ENCODE measurements at places on chromosomes 6 and 20.

DNA sequence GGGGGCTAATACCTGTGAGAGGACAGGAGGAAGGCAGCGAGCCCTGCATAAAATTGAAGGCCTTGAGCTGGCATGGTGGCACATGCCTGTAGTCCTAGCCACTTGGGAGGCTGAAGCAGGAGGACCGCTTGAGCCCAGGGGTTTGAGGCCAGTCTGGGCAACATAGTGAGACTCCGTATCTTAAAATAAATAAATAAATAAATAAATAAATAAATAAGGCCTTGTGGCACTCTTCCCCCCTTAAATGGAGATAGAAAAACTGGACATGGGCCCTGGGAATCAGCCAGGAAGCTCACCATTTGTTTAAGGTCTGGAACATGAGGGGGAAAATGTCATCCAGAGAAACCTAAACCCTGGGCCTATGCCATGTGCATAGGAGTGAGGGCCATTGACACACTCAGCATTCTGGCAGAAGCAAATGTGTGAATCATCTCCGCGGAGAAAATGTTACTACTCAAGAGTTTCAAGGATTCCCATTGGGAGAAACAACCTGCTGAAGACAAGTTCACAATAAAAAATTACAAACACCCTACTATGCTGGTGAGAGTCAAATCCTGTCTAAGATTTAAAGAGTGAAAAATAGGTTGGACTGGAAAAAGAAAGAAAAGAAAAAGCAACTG, 51.9 kb upstream of the UBR2 start:
- H3K27me3 ChIP-seq: peaks cover 3% of the 10 kb centered on the region
- DNase-seq: no peak
- H3K4me1 ChIP-seq: no peaks in the 10 kb centered on the region
- H3K4me3 ChIP-seq: no peak overlapping the region

DNA sequence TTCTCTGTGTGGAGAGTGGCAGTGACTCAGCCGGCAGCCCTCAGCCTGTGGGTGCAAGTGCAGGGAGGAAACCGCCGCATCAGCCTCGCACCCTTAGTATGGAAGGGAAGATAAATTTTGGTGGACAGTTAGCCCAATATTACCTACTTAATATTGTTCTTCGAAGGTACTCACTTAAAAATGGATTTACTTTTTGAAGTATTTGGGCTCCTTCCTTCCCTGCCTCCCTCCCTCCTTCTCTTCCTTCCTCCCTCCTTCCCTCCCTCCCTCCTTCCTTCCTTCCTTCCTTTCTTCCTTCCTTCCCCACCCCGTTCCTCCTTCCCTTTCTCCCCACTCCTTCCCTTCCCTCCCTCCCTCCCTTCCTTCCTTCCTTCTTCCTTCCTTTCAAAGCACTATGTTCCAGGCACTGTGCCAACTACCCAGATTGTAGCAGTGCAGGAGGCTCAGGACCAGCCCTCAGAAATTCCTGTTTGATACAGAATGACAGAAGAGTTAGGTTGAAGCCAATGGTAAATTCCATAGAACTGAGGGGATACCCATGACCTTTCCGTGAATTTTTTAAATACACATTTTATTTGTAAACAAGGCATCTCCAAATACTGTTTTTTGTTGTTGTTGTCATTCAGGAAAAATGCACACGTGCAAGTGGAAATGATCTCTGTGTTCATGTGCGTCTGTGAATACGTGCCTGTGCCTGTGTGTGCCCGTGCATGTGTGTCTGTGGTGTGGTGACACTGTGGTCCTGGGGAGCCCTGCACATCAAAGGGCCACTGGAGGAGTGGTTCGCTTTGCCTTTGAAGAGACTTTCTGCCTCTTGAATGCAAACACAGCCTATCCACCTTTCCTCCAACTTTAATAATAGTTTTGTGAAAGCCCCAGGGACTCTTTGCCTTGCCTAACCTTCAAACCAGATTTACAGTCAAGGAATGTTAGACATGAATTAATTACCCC, 141.7 kb downstream of the EDN3 start:
- H3K4me1 ChIP-seq: no peaks in the 10 kb centered on the region
- no peak overlapping the region for H3K4me3 ChIP-seq
- no peaks in the 10 kb centered on the region for H3K36me3 ChIP-seq
- H3K27me3 ChIP-seq: peaks cover 47% of the 10 kb centered on the region

GRCh38 chr20:49028684-49029083, 17.4 kb upstream of the CSE1L start:
- DNase-seq: no peak
- H3K4me3 ChIP-seq: no peak overlapping the region

GRCh38 chr6:7703148-7703680, 22.7 kb upstream of the BMP6 start:
- peaks cover 4% of the 10 kb centered on the region for H3K4me1 ChIP-seq
- H3K27ac ChIP-seq: no peak overlapping the region
- no peak overlapping the region for H3K4me3 ChIP-seq
- no peak for DNase-seq
- H3K27me3 ChIP-seq: peaks cover 16% of the 10 kb centered on the region

- H3K27ac ChIP-seq: no peak overlapping the region
- H3K36me3 ChIP-seq: no peaks in the 10 kb centered on the region
- H3K4me3 ChIP-seq: no peak overlapping the region
- H3K27me3 ChIP-seq: no peaks in the 10 kb centered on the region
- H3K4me1 ChIP-seq: peaks cover 2% of the 10 kb centered on the region
- no peak for DNase-seq
Measured at GRCh38 chr6:161443848-161444247, 170.0 kb upstream of the AGPAT4 start.

GRCh38 chr6:162539321-162539720, 188.2 kb downstream of the PRKN start:
- no peaks in the 10 kb centered on the region for H3K36me3 ChIP-seq
- no peak overlapping the region for H3K4me3 ChIP-seq
- no peaks in the 10 kb centered on the region for H3K4me1 ChIP-seq
- no peak overlapping the region for H3K27ac ChIP-seq
- no peak for DNase-seq
- no peaks in the 10 kb centered on the region for H3K27me3 ChIP-seq

GRCh38 chr20:14885661-14886060, 548.2 kb upstream of the FLRT3 start:
- H3K4me1 ChIP-seq: no peaks in the 10 kb centered on the region
- no peaks in the 10 kb centered on the region for H3K27me3 ChIP-seq
- no peak for DNase-seq
- no peak overlapping the region for H3K4me3 ChIP-seq
- H3K36me3 ChIP-seq: no peaks in the 10 kb centered on the region

GRCh38 chr20:4022386-4023286, 7.3 kb upstream of the RNF24 start:
- H3K4me3 ChIP-seq: no peak overlapping the region
- DNase-seq: no peak
- no peaks in the 10 kb centered on the region for H3K36me3 ChIP-seq
- peak overlapping the region; percentile 33 for H3K27ac ChIP-seq

DNA sequence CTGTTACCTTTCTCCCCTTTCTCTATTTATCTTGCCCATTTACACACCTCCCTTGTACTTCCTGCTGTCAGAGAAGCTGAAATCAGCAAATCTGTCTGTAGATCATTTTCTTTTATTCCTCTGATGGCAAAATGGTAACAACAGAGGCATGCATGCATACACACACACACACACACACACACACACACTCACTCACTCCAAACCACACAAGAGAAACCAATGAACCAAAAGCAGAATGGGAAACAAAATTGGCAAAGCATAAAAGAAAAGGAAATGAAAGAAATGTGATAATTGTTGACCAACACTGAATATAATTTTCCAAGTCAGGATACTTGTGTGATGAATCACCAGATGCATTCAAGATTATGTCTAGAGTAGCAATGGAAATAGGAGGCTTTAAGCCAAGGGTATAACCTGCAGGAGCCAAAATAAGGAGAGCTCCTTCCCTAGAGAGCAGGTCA, 172.4 kb downstream of the PLCB4 start:
- no peak for DNase-seq

- H3K36me3 ChIP-seq: no peaks in the 10 kb centered on the region
- no peak overlapping the region for H3K4me3 ChIP-seq
- H3K4me1 ChIP-seq: no peaks in the 10 kb centered on the region
- DNase-seq: no peak
- H3K27me3 ChIP-seq: no peaks in the 10 kb centered on the region
- no peak overlapping the region for H3K27ac ChIP-seq
Measured at GRCh38 chr6:147453361-147453760, 55.1 kb upstream of the SAMD5 start.

GRCh38 chr6:143060806-143061596, at the start of gene AIG1:
AIG1 (plus strand) TSS chr6:143060889; CDS start chr6:143060926, 37 bp downstream.
- peak within 1 kb of the TSS; percentile 93 for H3K27ac ChIP-seq
- no peaks in the 10 kb centered on the region for H3K36me3 ChIP-seq
- H3K4me1 ChIP-seq: peaks cover 28% of the 10 kb centered on the region
- no peaks in the 10 kb centered on the region for H3K27me3 ChIP-seq
- DNase-seq: peak; percentile 73
- peak within 1 kb of the TSS; percentile 82 for H3K4me3 ChIP-seq

DNA sequence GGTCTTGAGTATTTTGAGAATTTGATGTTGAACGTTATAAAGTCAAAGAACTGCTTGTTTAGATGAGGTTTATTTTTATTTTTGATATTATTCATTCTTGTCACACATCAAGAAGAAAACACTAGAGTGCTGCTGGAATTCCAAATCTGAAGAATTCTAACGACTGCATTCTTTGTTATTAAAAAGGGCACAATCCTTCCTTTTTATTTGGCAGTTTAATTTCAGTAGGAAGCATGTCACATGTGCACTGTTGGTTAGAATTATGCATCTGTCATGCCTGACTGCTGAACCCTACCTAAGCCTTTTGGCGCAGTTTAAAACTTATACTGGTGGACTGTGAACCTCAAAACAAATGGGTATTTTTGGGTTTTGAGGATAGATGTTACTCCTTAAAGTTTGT, 4.0 kb downstream of the ID4 start:
- peaks cover 57% of the 10 kb centered on the region for H3K27me3 ChIP-seq
- no peak overlapping the region for H3K27ac ChIP-seq
- peaks cover 8% of the 10 kb centered on the region for H3K4me1 ChIP-seq
- no peak for DNase-seq
- H3K4me3 ChIP-seq: no peak overlapping the region

DNA sequence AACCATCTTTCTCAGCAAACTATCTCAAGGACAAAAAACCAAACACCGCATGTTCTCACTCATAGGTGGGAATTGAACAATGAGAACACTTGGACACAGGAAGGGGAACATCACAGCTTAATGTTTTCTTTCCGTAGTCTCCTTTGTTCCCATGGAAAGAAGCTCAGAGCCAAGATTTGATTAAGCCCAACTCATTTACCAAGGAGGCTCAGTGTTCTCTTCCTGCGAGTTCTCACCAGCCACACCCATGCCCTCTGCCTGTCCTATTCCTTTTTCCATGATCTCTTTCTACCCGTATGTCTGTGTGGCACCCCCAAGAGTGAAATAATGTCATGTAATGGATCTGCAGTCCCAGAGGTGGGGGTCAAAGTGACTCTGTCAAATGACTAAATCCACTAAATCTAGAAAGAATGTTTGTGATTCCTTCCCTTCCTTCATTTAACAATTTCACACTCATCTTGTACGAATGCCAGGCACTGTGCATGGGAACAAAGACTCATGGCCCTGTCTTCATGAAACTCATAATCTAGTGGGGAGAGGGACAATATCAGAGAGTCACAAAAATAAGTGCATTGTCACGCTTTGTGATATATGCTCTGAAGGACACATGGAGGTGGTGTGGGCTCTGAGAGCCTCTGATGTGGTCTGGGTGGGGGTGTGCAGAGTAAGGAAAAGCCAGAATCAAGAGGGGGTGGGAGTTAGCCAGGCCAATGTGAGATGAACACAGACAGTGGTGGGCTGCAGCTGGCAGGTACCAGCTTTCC, 292.1 kb downstream of the CDC5L start:
- DNase-seq: no peak
- no peaks in the 10 kb centered on the region for H3K36me3 ChIP-seq

All from activated CD4-positive, alpha-beta T cell treated with anti-CD3 and anti-CD28 coated beads, Interleukin-2, amount 10 ng/mL, durations not matched to agents 7 days and 5 days (primary cell).